ENCODE measurements at places on chromosomes 3 and 15. TPM values are rescaled to one million over a fixed set of nuclear protein-coding genes. Genes with fewer than 3 reads are reported as not detected.

DNA sequence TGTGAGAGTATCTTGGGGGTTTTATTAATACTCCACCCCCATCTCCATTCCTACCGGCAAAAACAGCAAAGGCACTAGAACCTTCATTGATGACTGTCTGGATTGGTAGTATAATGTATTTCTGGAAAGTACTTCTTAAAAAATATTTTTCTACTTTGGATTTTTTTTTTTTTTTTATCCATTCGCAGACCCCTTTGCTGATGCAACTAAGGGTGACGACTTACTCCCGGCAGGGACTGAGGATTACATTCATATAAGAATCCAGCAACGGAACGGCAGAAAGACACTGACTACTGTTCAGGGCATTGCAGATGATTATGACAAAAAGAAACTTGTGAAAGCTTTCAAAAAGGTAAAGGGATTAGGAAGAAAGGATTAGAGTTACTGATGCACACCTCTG, 1.2 kb downstream of the EIF1B start:
- peaks cover 14% of the 10 kb centered on the region for H3K4me1 ChIP-seq
- peak overlapping the region; percentile 85 for H3K4me3 ChIP-seq
- peaks cover 6% of the 10 kb centered on the region for H3K36me3 ChIP-seq
- H3K27me3 ChIP-seq, result no peaks in the 10 kb centered on the region

MYO5C gene
- 19.4 TPM for total RNA-seq

- DNase-seq, result no peak
- no peaks in the 10 kb centered on the region for H3K36me3 ChIP-seq
- H3K4me1 ChIP-seq, result no peaks in the 10 kb centered on the region
- no peaks in the 10 kb centered on the region for H3K27me3 ChIP-seq
- H3K27ac ChIP-seq, result no peak overlapping the region
- no peak overlapping the region for H3K4me3 ChIP-seq
Observed at GRCh38 chr3:171429635-171430034, 30.6 kb downstream of the TNIK start.

MYEF2 gene
- total RNA-seq, result 54.8 TPM

FAM3D gene
- not detected for total RNA-seq

GRCh38 chr3:23960649-23961048, 15.6 kb downstream of the NR1D2 start:
- DNase-seq, result no peak
- H3K4me1 ChIP-seq, result peaks cover 21% of the 10 kb centered on the region
- H3K36me3 ChIP-seq, result peaks cover 2% of the 10 kb centered on the region
- no peaks in the 10 kb centered on the region for H3K27me3 ChIP-seq
- no peak overlapping the region for H3K4me3 ChIP-seq
- no peak overlapping the region for H3K27ac ChIP-seq

- no peaks in the 10 kb centered on the region for H3K4me1 ChIP-seq
- H3K4me3 ChIP-seq, result no peak overlapping the region
- H3K36me3 ChIP-seq, result peaks cover 2% of the 10 kb centered on the region
- no peaks in the 10 kb centered on the region for H3K27me3 ChIP-seq
- no peak for DNase-seq
- H3K27ac ChIP-seq, result no peak overlapping the region
Observed at GRCh38 chr3:16369885-16370284, 104.9 kb downstream of the OXNAD1 start.

GRCh38 chr3:52539010-52539653, 2.7 kb downstream of the UQCC5 start:
- no peak overlapping the region for H3K4me3 ChIP-seq
- no peak for DNase-seq
- no peak overlapping the region for H3K27ac ChIP-seq
- peaks cover 35% of the 10 kb centered on the region for H3K4me1 ChIP-seq

PLA2G4D gene
- total RNA-seq, result not detected

REC114 gene
- total RNA-seq, result not detected

Measured in endothelial cell of umbilical vein (primary cell).